Inflammatory macrophage treated with lipopolysaccharide for 1 hour (primary cell): ENCODE measurements at places on chromosomes 5 and 9.
A peak's percentile ranks its signal among the peaks of the same experiment; 100 is the strongest.

- DNase-seq, result no peak
Measured at GRCh38 chr5:149790276-149790675, 60.2 kb downstream of the PPARGC1B start.

- no peak for DNase-seq
Measured at GRCh38 chr9:93048566-93049448, 9.7 kb upstream of the SUSD3 start.

- DNase-seq, result no peak
Measured at GRCh38 chr5:176884571-176884890, 14.6 kb downstream of the HK3 start.

- peak; percentile 57 for DNase-seq
Measured at GRCh38 chr5:95826949-95827891, 4.7 kb upstream of the GLRX start.

- peak; percentile 99 for DNase-seq
Measured at GRCh38 chr9:34993502-34994259, 4.1 kb downstream of the DNAJB5 start.

- no peak for DNase-seq
Measured at GRCh38 chr9:105403552-105404248, 44.1 kb upstream of the FSD1L start.

- peak; percentile 58 for DNase-seq
Measured at GRCh38 chr5:142110046-142110531, 1.5 kb downstream of the NDFIP1 start.

DNA sequence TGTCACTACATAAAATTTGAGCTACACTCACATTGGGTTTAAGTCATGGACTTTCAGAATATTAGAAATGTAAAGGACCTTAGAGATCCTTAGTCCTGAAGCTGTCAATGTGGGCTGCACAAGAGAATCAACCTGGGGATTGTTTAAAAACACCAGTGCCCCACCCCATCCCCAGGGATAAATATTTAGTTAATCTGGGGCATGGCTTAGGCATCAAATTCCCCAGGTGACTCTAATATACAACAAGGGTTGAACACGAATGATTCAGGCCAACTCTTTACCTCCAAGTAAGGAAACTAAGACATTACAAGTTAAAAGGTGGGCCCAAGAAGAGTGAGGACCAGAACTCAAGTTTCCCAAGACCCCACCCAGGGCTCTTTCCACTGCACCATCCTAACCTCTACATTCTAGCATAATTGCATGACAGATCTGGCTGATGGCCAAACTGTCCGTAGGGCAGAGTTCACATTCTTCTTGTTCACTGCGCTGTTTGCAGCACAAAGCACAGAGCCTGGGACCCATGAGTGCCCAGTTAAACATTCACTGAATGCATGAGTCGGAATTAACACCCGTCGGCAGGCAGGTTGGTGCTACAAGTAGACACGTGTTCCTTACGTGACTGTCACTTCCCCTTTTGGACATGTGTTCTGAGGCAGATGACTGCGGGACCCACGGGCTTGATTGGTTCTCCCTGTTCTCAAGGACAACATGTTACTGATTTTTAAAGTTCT, 25.2 kb downstream of the CYFIP2 start:
- DNase-seq, result no peak

- no peak for DNase-seq
Measured at GRCh38 chr5:169746147-169746694, 109.1 kb downstream of the DOCK2 start.

GRCh38 chr9:97943308-97943855, 5.4 kb upstream of the HEMGN start:
- no peak for DNase-seq

- no peak for DNase-seq
Measured at GRCh38 chr5:143865426-143866025, 53.6 kb downstream of the HMHB1 start.

DNA sequence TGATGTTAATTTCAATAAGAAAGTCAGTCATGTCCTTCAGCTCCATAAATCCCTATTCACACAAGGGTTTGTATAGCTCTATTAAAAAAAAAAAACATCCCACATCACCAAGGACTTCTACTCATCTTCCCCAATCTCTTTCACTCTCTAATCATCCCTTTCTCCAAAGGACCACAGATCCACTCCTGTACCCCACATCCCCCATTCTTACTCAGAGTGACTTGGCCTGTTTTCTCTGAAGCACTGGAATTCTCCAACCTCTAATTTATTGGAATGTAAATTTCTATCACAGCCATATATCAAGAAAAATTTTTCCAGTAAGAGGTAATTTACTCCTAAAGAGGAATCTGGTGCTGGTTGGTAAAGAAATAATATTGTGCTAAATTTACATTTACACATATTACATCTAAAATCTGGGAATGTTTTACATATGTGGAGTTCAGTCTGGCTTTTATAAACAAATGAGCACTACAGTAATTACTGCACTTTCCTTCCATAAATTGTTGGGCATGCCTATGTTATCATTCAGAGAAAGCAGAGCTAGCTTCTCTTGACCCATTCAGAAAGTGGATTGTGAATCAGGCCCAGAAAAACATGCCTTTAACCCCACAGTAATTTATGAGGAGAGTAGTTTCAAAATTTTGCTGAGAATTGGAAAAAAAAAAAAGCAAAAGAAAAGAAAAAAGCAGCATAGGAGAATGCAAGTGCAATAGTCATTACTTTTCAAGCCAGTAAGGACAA, 399.5 kb upstream of the TNC start:
- no peak for DNase-seq

GRCh38 chr5:169350759-169351240, 49.9 kb upstream of the SLIT3 start:
- no peak for DNase-seq

- DNase-seq, result no peak
Measured at GRCh38 chr9:128406848-128407391, 13.7 kb upstream of the CERCAM start.
